ENCODE measurements at places on chromosomes 1 and 21. TPM values are rescaled to one million over a fixed set of nuclear protein-coding genes. Genes with fewer than 3 reads are reported as not detected.
A peak's percentile ranks its signal among the peaks of the same experiment; 100 is the strongest.

- H3K36me3 ChIP-seq, result no peaks in the 10 kb centered on the region
- peaks cover 21% of the 10 kb centered on the region for H3K4me1 ChIP-seq
- peak within 1 kb of the TSS; percentile 67 for H3K27ac ChIP-seq
These were observed at the start of gene COL16A1 for GRCh38 chr1:31703431-31704270. Gene COL16A1 (minus strand): TSS chr1:31704017. CDS start chr1:31702193, 1,824 bp downstream.

GRCh38 chr1:192485692-192486436 lies 89.7 kb upstream of the RGS1 start:
- H3K27ac ChIP-seq, result peak overlapping the region; percentile 67
- H3K4me3 ChIP-seq, result no peak overlapping the region
- H3K36me3 ChIP-seq, result no peaks in the 10 kb centered on the region
- DNase-seq, result no peak
- H3K27me3 ChIP-seq, result no peaks in the 10 kb centered on the region

ORC1 gene
- total RNA-seq, result 4.0 TPM

TCHHL1 gene
- total RNA-seq, result not detected
